ENCODE measurements at places on chromosomes 16 and 17. TPM values are rescaled to one million over a fixed set of nuclear protein-coding genes. Genes with fewer than 3 reads are reported as not detected.

- no peak for DNase-seq
Measured at GRCh38 chr17:50169881-50170459, 4.2 kb downstream of the SGCA start.

ARHGAP23 gene
- 36.6 TPM for total RNA-seq

GLTPD2 gene
- not detected for total RNA-seq

GRCh38 chr17:35723735-35724134 is 7.7 kb upstream of the RASL10B start:
- DNase-seq = no peak

- DNase-seq = no peak
Measured at GRCh38 chr17:76543826-76544545, 4.1 kb downstream of the PRCD start.

MYBBP1A gene
- 55.8 TPM for total RNA-seq

- no peak for DNase-seq
Measured at GRCh38 chr17:72622661-72623433, 469.6 kb downstream of the SLC39A11 start.
